ENCODE measurements at places on chromosomes 16 and 17.

DNA sequence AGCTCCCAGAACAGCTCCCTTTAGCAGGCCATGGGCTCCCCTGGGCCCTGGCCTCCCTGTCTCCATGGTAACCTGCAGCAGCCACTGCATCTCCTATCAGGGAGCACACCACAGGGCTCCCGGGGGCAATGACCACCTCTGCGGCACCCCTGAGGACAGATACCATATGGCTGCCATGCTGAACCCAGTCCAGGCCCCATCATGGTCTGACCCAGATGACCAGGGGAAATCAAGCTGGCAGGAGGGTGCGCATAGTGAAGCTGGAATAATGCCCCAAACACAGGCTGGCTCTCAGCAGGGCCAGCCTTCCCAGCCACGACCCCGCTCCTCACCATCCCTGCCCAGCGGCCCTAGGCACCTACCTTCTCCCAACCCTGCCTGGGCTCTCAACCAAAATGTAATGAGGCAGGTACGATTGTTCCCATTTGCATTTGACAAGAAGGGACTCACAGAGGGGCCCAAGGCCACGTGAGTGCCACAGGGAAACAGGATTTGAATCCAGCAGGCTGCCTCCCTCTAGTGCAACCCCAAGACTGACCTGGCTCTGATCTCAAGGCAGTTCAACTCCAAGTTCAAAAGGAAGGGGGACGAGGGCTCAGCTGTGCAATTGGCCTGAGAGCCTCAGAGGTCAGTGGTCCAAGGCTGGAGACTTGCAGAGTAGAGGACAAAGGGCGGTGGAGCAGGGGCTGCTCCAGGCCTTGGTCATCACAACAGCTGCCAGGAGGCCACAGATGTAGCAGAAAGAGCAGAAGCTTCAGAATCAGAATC, 2.4 kb downstream of the RUNDC3A start:
- DNase-seq, result no peak

DNA sequence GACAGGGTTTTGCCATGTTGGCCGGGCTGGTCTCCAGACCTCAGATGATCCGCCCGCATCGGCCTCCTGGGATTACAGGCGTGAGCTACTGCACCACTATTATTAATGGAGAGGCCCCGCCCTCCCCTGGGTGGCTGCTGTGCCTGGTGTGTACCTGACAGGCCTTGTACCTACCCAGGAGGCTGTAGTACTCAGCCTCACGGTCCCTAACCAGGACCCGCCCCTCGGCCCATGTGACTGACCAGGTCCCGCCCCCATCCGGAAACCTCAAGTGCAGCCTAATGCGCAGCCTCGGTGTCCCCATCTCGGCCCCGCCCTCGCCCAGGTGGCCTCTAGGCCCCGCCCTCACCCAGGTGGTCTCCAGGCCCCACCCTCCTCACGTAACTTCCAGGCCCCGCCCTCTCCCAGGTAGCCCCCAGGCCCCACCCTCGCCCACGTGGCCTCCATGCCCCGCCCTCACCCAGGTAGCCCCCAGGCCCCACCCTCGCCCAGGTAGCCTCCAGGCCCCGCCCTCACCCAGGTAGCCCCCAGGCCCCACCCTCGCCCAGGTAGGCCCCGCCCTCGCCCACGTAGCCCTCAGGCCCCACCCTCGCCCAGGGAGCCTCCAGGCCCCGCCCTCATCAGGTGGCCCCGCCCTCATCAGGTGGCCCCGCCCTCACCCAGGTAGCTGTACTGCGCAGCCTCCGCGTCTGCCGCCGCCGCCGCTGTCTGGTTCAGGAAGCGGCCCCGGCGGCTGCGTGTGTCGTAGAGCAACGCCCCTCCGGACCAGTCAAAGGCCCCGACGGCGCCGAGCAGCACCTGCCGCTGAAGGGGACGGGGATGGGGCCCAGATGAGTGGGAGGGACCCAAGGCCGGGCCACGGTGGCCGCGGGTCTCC, 31.0 kb downstream of the HASPIN start:
- DNase-seq, result no peak

DNA sequence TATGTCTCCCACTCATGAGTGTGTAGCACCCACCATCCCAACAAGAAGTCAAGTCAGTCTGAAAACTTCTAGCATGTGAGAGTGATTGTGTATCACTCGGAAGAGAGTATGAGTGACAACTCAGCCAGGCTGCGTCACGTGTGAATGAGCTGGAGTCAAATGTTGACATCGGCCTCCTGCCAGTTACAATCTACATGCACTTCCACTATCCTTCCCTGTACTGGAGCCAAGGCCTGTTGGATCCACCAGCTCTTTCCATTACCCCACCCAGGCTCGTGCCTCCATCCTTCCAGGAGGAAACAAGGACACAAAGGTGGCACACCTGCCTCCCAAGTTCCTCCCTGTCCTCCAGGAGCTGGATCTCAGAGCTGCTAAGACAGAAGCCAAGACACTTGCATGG, 64.5 kb downstream of the ASIC2 start:
- no peak for DNase-seq

GRCh38 chr17:66595893-66596292, 239.0 kb upstream of the CACNG5 start:
- no peak for DNase-seq

GRCh38 chr17:12521416-12521815, 144.3 kb upstream of the MYOCD start:
- peak; percentile 17 for DNase-seq

GRCh38 chr17:64225410-64225809, 37.6 kb downstream of the TEX2 start:
- DNase-seq, result no peak

DNA sequence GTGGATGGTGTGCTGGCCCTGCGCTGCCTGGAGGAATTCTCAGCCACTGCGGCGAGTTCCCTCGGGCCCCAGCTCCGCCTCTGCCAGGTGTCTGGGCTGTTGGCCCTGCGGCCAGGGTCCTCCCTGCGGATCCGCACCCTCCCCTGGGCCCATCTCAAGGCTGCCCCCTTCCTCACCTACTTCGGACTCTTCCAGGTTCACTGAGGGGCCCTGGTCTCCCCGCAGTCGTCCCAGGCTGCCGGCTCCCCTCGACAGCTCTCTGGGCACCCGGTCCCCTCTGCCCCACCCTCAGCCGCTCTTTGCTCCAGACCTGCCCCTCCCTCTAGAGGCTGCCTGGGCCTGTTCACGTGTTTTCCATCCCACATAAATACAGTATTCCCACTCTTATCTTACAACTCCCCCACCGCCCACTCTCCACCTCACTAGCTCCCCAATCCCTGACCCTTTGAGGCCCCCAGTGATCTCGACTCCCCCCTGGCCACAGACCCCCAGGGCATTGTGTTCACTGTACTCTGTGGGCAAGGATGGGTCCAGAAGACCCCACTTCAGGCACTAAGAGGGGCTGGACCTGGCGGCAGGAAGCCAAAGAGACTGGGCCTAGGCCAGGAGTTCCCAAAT, 1.3 kb upstream of the TNFSF13 start:
- DNase-seq, result no peak

GRCh38 chr17:77308861-77309726, 168.3 kb downstream of the SEC14L1 start:
- DNase-seq, result peak; percentile 95

DNA sequence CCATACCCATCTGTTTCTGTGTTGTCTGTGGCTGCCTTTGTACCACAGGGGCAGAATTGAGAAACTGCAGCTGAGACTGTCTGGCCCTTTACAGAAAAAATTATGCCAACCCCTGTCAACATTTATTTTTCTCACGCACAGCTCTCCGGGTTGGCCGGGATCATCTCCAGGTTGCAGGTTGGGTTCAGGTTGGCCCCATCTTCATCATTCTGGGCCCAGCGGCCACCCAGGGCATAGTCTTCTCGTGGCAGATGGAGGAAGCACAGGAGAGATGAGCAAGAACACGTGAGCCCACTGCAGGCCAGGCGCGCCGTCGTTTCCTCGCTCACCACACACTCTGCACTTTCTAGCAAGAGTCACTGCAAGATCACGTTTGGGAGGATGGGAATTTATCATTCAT, 66.1 kb upstream of the SEC14L1 start:
- DNase-seq, result no peak

DNA sequence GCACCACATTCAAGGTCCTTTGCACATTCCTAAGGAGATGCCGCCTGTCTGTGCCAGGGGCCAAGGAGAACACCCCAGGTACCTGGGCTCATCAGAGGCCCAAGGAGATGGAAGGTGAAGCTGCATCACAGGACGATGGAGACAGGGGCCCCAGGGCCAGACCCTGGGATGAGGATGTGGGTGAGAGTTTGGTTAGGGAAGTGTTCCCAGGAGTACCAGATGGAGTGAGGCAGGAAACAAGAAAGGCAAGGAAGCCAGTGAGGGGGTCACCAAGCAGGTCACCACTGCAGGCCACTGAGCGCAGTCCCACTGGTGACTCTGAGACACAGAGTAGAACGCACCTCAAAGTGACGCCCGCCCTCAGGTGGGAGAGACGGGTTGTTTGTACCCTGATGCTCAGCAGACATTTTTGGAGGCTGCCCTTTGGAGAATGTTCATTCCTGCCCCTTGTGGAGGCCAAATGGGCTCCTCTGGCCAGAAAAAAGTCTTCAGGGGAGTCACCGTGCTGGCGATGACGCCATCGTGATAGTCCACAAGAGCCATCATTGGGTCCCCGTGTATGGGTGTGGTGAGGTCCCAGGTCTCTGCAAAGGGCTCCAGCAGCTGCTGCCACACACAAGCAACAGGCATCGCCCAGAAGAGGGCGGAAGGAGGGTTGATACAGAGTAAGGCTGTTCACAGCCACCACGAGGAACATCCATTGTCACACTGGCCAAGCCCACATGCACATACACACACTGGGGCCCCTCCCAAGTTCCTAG, 57.5 kb downstream of the BEAN1 start:
- DNase-seq, result no peak

Measured in hepatic stellate cell (primary cell).